ENCODE measurements at places on chromosomes 2 and 18.

GRCh38 chr2:47346-47725, 1.0 kb upstream of the FAM110C start:
- no peak for DNase-seq

GRCh38 chr18:57780706-57781347, 22.3 kb downstream of the ATP8B1 start:
- DNase-seq: no peak

DNA sequence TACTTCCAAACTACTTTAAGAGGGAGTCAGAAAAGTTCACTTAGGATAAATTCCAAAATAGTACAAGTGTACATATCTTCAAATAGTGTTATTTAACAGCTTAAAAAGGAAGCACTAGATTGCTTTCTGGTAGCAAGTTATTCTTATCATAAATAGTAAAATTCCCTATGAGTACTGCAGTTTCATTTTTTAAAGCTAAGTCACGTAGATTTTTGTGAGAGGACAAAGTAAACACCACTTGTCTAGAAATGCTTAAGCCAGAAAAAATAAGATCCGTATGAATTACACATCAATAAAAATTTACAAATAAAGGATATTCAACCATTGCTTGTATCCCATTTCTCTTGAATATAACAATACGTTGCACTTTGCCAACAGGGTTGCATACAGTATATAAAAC, 19.2 kb downstream of the HNRNPLL start:
- no peak for DNase-seq

DNA sequence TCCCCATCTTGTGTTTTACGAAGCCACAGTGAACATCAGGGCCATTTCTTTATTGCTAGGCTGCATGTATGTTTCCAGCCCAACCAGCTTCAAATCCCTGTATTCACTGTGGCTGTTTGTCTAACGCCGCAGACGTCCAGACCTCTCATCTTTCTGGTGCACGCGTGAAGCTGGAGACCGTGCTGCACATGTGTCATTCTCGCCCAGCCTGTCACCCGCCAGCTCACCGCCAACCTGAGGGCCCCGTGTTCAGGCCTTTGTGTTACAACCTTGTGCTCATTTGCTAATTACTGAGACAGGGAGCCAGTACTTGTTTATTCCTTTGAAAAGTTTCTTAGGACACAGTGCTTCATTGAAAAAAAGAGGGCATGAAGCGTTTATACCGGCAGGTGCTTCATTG, 21.4 kb downstream of the SALL3 start:
- no peak for DNase-seq

- DNase-seq: no peak
These were observed 259.1 kb downstream of the TDRD15 start for GRCh38 chr2:21382701-21383520.

DNA sequence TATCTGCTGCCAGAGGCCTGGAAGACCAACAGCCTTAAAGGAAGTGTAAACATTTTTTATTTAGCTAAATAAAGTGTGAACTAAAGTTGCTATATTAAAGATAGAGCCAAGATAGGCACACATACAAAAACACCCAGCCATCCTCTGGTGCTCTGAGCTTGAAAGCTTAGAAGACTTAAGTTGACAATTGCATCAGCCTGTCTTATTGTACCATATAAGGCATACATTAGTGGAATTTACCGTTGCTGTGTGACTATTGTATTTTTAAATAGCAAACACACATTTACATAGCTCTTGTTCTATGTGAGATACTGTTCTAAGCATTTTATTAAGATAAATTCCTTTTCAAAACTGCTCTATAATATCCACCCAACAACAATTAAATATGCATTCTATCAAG, 736.6 kb upstream of the ZEB2 start:
- DNase-seq: no peak

GRCh38 chr2:191645434-191646162, 32.3 kb upstream of the NABP1 start:
- DNase-seq: no peak

- DNase-seq: no peak
These were observed 3.1 kb downstream of the C2orf81 start for GRCh38 chr2:74418312-74418711.

DNA sequence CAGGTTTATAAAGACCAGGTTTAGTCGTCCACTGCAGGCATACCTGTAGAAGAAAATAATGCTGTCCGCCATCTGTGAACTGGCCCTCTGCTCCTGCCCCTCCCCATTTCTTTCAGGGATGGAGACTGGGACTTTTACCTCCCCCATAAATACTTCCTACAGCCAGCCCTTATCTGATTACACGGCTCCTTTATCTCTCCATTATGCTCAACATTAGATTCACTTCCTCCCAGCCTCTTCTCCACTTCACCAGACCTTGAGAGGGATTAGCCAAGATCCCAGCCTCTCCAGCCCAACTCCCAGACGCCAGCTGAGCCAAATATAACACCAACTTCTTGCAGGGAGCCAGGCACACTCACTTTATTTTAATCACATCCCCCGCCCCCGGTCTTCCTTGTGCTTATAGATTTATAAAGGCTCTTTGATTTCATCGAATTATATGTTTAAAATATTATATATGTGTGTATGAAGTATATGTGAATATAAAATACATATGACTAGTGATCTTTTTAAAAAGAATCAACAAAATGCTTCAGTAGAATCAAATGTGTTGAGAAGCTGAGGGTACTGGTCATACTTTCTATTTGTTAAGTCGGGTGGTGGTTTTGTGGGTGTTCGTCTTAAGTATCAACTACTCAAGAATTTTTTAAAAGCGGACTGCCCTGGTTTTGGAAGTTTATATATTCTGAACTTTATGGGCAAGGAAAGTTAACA, 81.0 kb downstream of the SPRED2 start:
- no peak for DNase-seq

GRCh38 chr2:85734015-85734414, 19.8 kb upstream of the ATOH8 start:
- no peak for DNase-seq

GRCh38 chr2:66698576-66699239, 263.8 kb downstream of the MEIS1 start:
- DNase-seq: no peak

GRCh38 chr18:25503567-25504081, 151.7 kb upstream of the ZNF521 start:
- DNase-seq: no peak

- DNase-seq: no peak
These were observed 54.8 kb downstream of the ABI2 start for GRCh38 chr2:203383038-203383437.

DNA sequence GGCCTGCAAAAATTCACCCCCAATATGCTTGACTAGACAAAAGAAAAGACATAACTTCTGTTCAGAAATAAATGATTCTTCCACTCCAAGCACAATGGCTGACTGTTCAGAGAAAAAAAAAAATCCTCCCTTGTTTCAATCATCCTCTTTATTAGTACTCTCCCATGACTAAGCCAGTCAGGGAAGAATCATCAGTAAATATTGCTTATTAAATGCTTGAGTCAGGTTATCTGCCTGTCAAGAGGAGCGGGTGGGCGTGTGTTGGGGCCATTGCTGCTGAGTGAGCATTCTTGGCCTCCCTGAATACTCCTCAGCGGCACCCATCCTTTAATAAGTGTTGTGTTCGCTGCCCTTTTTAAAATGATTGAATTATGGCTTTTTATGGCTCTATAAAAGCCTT, 1334.8 kb upstream of the CELF4 start:
- no peak for DNase-seq

GRCh38 chr18:49400398-49401072, 59.9 kb downstream of the DYM start:
- no peak for DNase-seq

Measured in stimulated activated CD8-positive, alpha-beta memory T cell treated with anti-CD3 and anti-CD28 coated beads, Interleukin-2, amount 100 ng/mL, for 1 hour (primary cell).